SK-N-MC (cell line): ENCODE measurements at places on chromosomes 16 and 17.

- no peak for DNase-seq
Observed at GRCh38 chr17:76273445-76274111, 8.4 kb downstream of the UBALD2 start.

GRCh38 chr16:86590501-86591144 lies 12.3 kb downstream of the FOXL1 start:
- no peak for DNase-seq

DNA sequence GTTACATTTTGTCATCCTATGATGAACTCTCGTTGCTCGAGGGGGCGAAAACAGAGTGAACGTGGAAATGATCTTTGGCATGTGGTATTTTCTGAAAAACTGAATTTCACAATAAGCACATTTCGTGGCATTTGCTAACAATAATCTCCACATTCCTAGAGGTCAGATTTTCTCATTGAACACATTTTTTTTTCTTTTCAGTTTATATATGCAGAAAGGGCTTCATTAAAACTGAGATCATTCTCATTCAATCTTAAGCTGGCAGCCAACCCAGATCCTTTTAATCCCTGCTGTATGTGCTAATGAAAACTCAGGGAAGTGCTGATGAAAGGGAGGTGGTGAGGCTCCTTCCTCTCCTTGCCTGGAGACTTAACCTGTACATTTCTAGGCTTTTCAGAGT lies 52.6 kb downstream of the PRKCA start:
- no peak for DNase-seq

GRCh38 chr17:29089601-29090044 lies 46.7 kb downstream of the PIPOX start:
- no peak for DNase-seq

DNA sequence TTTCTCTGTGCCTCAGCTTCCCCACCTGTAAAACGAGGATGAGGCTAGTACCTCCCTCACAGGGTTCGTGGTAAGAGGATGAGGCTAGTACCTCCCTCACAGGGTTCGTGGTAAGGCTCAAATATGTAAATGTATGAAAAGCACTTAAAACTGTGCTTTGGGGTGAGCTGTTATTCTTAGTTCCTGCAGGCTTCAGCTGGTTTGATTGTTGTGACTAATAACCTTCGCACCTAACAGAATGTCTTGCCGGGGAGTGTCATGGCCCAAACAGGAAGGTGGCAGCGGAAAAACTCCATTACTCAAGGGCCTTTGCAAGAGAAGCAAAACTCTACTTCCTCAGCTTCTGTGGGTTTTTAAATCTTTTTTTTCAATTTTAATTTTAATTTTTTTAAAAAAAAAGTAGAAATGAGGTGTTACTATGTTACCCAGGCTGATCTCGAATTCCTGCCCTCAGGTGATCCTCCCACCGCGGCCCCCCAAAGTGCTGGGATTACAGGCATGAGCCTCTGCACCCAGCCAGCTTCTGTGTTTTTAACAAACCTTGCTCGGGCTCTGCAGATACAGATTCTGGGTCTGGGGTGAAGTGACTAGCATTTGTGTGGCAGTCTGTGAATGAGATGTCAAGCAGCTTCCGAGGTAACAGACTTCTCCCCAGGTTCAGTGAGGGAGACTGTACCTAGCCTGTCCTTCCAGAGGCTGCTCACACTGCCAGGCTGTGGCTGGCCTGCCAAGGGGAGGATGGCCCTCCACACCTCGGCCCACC lies 103.0 kb downstream of the RAB11FIP4 start:
- no peak for DNase-seq

GRCh38 chr16:88993166-88993761 lies 16.3 kb upstream of the CBFA2T3 start:
- no peak for DNase-seq

- no peak for DNase-seq
Observed at GRCh38 chr16:59242556-59242955, 508.4 kb upstream of the GOT2 start.

GRCh38 chr17:81909966-81910839 lies 996 bp downstream of the PCYT2 start:
- DNase-seq = no peak

- no peak for DNase-seq
Observed at GRCh38 chr17:59845595-59846393, 46.9 kb downstream of the TUBD1 start.

DNA sequence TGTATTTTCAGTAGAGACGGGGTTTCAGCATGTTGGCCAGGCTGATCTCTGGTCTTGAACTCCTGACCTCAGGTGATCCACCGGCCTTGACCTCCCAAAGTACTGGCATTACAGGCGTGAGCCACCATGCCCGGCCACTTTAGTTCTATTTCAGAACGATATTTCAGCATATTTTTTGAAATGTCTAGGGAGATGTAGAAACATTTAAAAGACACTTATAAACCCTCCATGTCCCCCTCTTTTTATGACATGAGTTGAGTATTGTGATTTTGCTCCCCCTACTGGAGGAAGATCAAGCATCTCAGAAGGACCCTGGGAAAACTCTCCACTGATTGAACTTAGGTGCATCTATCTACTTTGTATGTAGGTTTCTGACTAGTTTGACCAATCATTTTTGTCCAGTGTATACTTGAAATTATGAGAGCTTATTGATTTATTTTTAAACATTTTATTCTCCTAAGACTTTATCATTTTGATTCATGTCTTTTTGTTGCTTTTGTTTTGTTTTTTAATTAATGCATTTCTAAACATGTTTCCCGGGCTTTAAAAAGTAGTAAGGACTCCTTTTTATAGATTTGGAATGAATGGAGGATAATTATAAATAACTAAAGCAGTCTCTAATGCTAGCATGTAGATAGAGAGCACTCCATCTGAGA lies 105.1 kb downstream of the CHD9 start:
- no peak for DNase-seq

DNA sequence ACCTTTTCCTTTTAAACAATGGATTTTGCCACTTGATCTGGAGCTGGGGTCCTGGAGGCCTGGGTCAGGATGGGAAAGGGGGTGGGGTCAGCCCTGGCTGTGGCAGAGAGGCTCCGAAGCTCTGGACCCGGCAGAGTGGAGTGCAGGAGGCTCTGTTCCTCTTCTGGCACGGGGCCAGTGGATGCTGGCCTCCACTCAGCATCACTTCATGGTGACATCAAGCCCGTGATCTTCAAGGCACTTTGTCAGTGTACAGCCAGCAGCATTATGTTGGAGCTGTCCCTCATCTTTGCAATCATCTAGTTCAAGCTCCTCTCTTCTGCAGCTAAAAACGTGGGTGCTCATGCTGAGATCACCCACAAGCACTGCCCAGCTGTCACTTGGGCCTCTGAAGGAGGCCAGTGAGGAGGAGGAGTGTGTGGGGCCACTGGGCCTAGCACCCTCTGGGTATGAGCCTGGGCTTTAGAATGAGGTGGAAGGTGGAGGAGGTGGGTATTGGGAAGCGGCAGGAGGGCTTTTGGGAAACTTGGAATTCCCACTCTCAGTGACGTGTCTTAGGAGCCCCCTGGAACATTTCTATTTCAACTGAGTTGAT lies 45.9 kb upstream of the MGAT5B start:
- no peak for DNase-seq
